ENCODE measurements at places on chromosomes 16 and 17.

DNA sequence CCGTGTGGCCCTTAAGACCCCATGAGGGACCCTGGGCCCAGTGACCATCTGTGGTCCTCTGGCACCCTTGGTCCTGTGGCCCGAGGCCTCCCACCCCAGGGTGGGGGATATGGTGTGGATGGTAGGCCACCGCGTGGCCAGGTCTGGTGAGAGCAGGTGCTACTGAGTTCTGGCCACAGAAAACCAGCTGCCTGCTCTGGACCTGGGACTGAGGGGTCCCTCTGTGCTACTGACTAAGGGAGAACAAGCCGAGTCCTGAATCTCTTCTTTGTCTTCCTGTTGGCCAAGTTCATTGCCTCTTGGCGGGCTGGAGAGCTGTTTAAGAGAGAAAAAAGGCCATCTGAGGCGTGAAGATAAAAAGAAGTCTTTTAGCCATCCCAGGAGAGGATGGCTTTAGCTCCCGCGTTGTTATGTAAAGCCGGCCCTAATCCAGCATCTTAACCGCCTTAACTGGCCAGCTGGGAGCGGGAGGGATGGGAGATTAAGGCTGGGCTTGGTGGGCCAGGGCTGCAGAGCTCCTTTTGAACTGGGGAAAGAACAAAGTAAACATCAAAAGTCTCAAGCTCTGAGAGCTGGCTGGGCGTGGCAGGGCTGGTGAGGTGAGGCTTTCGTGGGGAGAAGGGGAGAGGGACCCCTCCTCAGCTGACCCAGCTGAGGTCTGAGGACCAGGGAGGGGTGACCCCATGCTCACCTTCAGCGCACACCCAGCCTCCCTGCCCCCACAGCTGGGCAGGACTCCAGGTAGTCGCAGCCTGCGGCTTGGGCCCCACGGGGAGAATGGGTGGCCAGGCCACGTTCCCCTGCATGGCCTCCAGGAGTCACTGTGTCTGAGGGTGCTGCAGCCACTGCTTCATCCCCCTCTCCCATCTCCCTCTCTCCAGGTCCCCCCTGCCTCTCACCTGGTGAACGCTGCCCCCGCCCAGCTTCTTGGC, 62.4 kb downstream of the NKD1 start:
- no peak for DNase-seq
- no peaks in the 10 kb centered on the region for H3K27me3 ChIP-seq
- H3K36me3 ChIP-seq: no peaks in the 10 kb centered on the region
- peaks cover 7% of the 10 kb centered on the region for H3K4me1 ChIP-seq
- no peak overlapping the region for H3K4me3 ChIP-seq

DNA sequence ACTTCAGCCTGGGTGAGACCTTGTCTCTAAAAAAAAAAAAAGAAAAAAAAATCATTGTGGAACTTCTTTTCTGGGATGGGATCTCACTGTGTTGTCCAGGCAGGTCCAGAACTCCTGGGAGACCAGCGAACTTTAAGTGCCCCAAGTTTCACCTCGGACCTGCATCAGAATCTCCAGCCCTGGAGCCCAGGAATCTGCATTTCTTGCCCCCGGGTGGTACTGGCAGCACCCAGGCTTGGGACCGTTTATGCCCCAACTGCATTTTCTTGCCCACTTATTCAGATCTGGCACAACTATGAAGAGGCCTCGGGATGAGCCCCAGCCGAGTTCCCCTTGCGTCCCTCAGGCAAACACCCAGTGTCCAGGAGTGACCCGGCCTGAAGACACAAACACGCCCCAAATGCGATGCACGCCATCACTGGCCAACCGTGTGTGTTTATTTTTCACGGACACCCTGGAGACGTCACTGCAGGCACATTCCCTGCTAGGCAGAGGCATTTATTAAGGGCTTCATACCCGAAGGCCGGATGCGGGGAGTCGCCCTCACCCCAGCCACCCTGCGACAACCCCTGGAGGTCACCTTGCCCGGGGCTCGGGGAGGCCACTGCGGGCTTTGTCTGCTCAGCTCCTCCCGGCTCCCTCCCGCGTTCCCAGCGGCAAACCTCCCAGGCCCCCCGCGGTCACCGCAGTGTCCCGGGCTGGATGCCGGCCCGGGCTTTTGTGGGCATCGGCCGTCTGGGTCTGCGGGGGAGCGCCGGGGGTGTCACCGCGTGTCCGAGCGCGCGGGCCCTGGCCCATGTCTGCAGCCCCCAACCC, 684 bp upstream of the SPIRE2 start:
- no peak overlapping the region for H3K27ac ChIP-seq
- no peak for DNase-seq
- H3K4me1 ChIP-seq: no peaks in the 10 kb centered on the region
- peak overlapping the region; percentile 50 for H3K4me3 ChIP-seq

GRCh38 chr16:11208916-11209665, 46.9 kb downstream of the SOCS1 start:
- H3K27me3 ChIP-seq: no peaks in the 10 kb centered on the region
- no peak overlapping the region for H3K4me3 ChIP-seq
- DNase-seq: no peak

DNA sequence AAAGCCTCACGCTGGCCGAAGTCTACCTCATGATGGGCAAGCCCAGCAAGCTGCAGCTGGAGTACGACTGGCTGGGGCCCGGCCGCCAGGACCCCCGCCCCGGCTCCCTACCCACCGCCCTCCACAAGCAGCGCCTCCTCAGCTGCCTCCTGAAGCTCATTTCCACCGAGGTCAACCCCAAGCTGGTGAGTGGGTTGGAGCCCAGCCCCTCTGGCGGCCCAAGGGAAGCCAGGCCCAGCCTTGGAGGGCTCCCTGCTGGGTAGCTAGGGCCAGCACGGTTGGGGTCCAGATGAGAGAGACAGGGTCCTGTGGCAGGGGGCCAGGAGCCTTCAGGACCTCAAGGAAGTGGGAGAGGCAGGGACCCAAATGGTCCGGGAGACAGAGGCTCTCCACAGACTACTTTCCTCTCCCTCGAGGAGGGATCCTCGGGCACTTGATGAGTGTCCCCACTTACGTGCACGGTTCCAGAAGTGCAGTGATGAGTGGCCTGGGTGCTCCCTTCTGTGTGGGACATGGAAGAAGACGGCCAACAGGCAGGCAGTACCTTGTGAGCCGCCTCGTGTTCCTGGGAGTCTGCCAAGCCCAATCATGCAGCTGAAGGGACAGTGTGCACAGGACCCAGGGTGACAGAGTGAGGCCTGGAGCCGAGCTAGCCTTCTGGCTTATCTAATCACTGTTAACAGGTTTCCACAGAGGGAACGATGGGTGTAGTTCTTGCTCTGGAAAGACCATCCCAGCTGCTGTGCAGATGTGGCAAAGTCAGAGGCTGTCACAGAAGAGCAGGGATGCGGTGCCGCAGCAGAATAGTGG, 21.1 kb upstream of the JPT2 start:
- H3K4me1 ChIP-seq: no peaks in the 10 kb centered on the region
- H3K36me3 ChIP-seq: peaks cover 6% of the 10 kb centered on the region
- no peak overlapping the region for H3K27ac ChIP-seq
- no peak overlapping the region for H3K4me3 ChIP-seq
- no peak for DNase-seq

- no peaks in the 10 kb centered on the region for H3K27me3 ChIP-seq
- H3K4me3 ChIP-seq: peak overlapping the region; percentile 33
- DNase-seq: no peak
- peaks cover 30% of the 10 kb centered on the region for H3K36me3 ChIP-seq
These were observed 6.0 kb downstream of the MPG start for GRCh38 chr16:83781-84615.
